ENCODE measurements at places on chromosomes 13 and 19. TPM values are rescaled to one million over a fixed set of nuclear protein-coding genes. Genes with fewer than 3 reads are reported as not detected.

TIMM13 gene
- 65.5 TPM for polyA plus RNA-seq

SRRM5 gene
- 1.6 TPM for polyA plus RNA-seq

CD79A gene
- polyA plus RNA-seq = 0.39 TPM

TMEM145 gene
- 0.84 TPM for polyA plus RNA-seq

DPF1 gene
- 5.3 TPM for polyA plus RNA-seq

OR7A5 gene
- polyA plus RNA-seq = not detected

ICAM4 gene
- 22.7 TPM for polyA plus RNA-seq

PDE4C gene
- polyA plus RNA-seq = 3.3 TPM

CEACAM16 gene
- not detected for polyA plus RNA-seq
